Aortic smooth muscle cell (primary cell): ENCODE measurements at places on chromosomes 7 and 10. TPM values are rescaled to one million over a fixed set of nuclear protein-coding genes. Genes with fewer than 3 reads are reported as not detected.

Gene GIGYF1
- 11.4 and 11.8 TPM in 2 replicates for total RNA-seq

Gene FAM25A
- not detected in 2 replicates for total RNA-seq

Gene PRSS37
- total RNA-seq = not detected in 2 replicates

Gene HABP2
- total RNA-seq = not detected in 2 replicates
